ENCODE measurements at places on chromosomes 3 and 15.

GRCh38 chr3:32157600-32158264 lies 51.3 kb downstream of the GPD1L start:
- no peak for DNase-seq

GRCh38 chr3:190747571-190747970 lies 114.9 kb downstream of the GMNC start:
- DNase-seq = no peak

DNA sequence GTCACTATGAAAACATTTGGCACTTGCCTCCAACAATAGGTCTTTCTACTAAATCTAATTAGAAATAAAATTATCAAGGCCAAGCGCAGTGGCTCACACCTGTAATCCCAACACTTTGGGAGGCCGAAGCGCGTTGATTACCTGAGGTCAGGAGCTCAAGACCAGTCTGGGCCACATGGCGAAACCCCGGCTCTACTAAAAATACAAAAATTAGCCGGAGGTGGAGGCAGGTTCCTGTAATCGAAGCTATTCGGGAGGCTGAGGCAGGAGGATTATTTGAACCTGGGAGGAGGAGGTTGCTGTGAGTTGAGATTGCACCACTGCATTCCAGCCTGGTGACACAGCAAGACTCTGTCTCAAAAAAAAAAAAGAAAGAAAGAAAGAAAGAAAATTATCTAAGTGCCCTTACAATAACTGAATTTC lies 1.6 kb upstream of the PLD1 start:
- DNase-seq = no peak

DNA sequence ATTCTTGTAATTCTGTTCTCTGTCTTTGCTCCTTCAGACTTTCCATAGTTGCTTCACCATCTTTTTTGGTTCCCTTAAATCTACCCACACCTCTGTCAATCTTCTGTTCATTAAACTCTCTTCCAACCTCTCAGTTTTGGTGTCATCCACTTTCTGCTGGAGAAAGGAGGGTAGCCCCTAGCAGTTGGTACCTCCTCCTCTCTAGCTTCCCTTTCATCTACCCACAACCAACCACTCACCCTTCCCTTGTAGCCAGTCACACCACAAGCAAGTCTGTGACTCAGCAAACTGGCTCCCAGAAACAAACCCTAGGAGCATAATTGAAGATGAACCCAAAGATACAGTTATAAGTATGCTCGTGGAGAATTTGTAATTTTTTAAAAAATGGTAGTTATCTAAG lies 318.6 kb downstream of the FHIT start:
- peak; percentile 12 for DNase-seq
